ENCODE measurements at places on chromosomes 3 and 15.

DNA sequence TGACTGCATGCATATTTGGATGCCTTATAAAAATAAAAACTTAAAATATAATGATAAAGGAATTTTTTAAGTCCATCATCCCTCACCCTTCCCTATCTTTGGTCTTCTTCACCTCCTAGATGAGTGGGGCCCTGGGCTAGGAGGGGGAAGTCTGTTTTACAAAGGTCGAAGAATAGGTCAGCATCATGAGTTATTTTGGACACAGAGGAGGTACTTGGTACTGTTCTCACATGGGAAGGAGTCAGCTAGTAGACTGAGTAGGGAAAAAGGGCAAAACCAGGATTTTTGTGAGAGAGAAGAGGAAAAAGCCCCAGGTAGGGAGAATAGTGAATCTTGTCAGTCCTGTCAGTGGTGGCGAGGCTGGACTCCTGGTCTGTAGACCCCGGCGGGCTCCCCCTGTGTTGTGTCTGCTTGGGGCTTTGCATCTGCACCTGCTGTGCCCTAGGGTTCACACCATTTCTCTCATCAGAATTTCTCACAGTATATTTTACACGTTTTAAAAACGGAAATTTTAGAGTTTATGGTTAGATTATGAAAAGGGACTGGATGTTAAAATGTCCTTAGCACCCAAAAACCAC, 17.2 kb downstream of the GCSAM start:
- DNase-seq, result no peak

GRCh38 chr3:43307649-43308048, 21.3 kb downstream of the SNRK start:
- DNase-seq, result no peak

GRCh38 chr15:36773698-36774097, 194.3 kb downstream of the CDIN1 start:
- no peak for DNase-seq

DNA sequence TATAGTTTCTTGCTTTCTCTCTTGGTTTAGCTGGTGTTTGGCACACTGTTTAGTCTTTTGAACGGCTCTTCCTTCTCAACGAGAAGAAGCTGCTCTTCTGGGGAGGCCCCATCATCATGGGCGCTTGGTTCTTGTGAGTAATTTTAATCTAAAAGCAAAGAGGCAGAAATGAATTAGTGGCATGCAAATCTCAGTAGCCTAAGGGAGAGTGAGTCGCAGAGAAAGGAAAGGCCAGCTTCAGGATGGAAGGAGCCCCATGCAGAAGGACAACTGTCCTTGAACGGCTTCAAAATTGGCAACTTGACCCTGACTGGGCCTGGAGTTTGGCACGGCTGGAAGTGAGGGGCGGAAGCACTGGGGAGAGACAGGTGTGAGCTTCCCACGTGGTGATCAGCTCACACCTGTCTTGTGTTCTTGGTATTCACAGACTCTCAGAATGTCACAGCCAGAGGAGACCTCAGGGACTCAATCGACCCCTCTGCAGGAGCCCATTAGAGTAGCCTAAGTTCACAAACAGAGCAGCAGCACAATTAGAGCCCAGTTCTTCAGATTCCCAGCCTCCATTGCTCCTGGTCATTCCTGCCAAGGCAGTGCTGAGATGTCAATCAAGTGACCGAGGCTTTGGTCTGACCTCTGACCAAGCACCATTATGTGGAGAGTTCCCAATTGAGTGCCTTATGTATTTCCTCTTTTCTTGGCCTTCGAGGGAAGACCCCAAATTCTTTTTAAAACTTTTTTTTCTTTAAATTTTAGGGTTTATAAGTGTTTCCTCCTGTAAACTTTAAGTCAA, 41.3 kb upstream of the ETV5 start:
- DNase-seq, result no peak

DNA sequence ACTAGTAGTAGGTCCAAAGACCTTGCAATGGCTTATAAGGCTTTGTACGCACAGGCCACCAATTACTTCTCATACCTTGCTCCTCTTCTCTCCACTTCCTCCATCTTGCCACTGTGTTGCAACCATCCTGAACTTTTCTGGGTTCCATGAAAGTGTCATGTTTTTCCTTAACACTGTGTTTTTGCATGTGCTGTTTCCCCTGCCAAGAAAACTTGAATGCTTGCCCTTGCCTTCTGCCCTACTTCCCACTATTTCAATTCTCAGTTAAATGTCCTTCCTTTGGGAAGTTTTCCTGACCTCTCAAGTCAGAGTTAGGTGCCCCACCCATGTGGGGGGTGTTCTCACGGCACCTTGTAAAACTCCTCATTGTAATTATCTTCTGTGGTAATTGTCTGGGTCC, 182.8 kb downstream of the THRB start:
- no peak for DNase-seq

- DNase-seq, result no peak
Measured at GRCh38 chr3:178655488-178655887, 119.3 kb downstream of the KCNMB2 start.

GRCh38 chr3:37097776-37098175, 76.6 kb downstream of the LRRFIP2 start:
- DNase-seq, result no peak

DNA sequence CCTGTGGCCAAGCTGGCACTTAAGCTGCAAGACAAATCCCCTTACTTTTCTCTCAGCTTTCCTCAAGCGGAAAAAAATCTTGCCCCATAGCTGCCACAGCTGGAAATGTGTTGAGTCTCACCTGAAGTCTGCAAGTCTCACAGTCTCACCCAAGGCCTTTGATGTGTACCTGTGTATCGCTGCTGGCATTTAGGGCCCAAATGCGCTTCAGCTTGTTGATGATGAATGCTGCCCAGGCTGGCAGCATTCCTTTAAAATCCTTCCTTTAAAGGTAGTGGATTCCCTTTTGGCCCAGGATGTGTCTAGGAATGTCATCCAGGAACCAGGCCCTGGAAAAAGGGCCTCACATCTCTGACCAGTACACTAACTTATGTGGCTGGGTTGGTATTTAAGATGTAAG, 7.0 kb downstream of the OR5K4 start:
- no peak for DNase-seq

DNA sequence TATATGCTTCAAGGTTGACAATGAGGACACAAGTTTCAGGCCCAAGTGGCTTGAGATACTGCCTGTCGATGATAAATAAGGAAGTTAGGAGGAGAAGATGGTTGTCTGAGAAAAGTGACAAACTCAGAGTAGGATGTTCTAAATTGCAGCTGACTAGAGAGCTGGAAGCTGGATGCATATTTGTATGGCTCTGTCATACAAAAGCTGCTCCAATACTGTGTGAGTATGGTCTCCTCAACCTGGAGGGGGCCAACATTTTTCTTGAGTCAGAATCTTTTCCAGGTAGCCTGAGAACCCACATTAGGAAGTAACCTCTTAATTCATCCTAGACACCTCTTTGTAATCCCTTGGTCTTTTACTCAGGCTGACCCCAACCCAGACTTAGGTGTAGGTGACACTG, 28.4 kb upstream of the TPRG1 start:
- no peak for DNase-seq

- no peak for DNase-seq
Measured at GRCh38 chr3:90091549-90091948, 984.1 kb downstream of the EPHA3 start.

DNA sequence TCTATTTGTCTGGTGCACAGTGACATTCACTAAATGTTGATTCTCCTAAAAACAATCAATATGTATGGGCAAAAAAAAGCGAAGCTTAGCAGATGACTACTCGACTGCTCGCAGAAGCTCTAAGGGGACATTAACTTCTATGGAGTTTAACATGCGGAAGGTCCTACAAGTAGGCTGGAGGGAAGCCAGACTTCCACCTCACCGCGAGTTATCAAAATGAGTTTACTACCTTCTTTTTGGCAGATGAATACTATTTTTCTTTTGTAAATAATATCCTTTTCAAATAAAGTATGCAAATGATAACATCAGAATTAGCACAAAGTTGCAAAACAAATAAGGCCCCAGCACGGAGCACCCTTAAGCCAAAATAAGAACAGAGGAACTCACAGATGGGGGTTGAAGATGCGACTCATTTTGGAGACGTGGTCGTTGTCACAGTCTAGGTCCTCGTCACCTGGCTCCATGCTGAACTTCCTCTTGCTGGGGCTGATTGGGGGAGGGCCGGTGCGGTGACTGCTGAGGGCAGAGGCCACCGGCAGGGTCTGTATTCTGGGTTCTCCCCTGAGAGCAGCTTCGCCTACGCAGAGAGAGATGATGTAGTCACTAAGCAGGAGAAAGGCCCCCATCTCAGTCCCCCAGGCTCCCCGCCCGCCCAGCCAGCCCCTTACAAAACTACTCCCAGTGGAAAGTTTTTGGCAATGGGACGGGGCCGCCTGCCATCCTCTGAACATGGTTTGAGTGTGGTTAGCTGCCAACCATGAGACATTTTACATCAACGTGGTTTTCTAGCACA, 42.1 kb downstream of the VGLL4 start:
- DNase-seq, result no peak

DNA sequence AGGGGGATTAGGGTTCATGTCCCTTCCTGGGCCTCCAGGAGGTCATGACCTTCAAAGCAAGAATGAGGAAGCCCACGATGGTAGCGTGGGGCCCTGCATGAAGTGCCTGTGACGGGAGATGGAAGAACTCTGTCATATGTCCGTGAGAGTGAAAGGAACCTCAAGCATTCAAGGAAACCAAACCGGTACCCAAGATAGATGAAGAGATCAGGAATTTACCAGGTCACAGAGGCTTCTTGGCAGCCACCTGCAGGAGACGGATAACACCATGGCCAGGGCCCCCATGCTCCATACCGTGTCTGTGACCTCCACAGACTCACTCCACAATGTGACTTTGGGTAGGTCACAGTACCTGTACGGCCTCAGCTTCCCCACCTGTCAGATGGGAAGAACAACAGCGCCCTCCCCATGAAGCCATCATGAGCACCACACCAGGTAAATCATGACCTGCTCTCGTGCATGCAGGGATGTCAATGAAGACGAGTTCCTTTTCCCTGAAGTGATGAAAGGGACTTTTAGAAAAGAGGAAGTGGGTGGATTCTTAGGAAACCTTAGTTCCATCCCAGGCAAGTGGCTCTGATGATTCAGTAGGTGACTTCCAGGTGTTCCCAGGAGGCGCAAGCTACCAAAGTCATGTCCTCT, 23.3 kb upstream of the CYP11A1 start:
- no peak for DNase-seq

- DNase-seq, result no peak
Measured at GRCh38 chr3:140277886-140278285, 342.9 kb downstream of the CLSTN2 start.

DNA sequence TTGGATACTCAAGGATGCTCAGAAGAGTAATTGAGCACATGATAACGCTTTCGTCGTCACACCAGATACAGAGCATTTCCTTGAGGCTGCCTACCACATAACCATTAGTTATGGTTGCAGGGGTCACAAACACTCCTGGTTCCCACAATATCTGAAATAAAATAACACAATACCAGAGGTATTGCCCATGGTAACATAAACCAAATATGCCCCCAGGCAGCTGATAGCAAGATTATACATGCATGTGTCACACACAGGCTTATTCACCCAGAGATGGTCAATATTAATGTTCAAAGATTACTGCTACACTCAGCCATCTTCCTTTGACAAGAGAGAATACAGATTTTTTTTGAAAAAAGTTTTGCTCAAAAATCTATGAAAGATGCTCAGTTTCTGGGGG, 7.3 kb downstream of the RPL39L start:
- no peak for DNase-seq

DNA sequence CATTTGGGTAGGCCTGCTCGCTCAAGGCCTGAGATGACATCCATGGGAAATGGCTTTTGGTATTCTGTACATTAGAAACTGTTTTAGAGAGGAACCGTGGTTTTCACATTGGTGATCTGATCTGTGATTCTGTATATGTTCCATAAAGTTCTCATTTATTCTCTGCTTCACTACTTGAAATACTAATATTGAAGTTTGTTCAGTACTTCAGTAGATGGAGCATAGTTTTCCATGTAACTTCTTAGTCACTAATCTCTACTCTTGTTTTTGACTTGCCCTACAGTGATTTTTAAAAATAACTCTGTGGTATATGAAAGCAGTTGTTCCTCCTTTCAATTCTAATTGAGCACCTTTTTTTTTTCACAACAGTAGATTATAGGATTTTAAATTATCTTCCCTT, 66.5 kb downstream of the MBNL1 start:
- no peak for DNase-seq

DNA sequence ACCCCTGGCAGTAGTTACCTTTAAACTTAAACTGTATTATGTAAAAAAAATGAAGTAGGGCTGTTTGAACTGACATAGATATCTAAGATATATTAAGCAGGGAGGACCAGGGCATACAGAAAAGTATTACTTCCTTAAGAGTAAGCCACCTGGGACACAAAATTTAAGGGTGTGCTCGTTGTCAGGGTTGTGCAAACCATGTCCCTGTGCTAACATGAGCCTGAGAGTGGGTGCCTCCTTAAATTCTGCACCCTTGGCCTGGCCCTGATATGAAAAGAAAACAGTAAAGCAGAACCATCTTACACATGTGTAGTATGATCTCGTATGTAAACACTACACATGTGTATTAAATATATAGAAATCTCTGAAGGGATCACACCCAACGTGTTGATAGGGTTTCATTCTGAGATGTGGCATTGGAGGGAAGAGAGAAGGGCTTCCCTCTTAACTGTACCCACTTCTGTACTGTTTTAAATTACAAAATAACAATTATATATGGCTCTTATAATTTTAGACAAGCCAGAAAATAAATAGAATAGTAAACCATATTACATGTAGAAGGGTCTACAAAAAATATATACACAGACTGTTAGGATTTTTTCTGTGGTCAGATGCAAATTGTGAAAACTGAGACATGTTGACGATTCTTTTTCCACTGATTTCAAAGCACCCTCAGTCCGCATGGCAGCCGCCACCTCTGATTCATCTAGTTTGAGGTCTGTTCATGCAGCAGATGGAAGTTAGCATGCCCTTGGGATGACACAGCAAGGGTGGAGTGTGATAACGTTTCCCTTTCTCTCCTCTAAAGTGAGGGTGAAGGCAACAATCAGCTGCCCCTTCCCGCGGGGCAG, 400.8 kb upstream of the PROK2 start:
- DNase-seq, result no peak

DNA sequence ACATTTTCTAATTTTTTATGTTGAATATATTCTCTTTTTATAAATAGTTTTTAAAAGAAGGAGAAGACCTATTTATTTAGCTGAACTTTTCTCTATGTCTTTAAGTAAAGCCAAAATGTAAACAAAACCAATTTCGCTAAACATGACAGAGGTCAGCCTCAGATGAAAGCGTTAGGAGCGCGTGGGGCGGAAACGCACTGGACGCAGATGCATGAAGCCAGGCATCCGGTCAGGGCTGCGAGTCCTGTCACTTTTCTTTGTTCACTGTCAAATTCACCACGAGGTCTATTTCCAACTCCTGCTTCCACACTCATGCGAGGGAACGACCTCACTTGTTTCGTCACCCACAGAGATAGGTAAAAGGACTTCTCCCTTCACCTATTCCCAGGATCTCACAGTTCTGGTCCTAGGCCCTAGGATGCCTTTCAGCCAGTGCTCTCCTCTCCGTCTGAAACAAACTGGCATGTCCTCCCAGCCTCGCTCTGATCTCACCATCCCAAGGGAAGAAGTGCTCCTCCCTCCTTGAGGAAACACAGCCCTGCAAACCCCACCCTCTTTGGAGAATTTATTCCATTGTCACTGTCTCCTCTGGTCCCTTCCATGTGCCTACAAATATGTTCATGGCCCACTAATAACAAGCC, 57.9 kb downstream of the ITGB5 start:
- DNase-seq, result no peak

- DNase-seq, result no peak
Measured at GRCh38 chr3:143110371-143110770, 9.2 kb upstream of the CHST2 start.
